ENCODE measurements at places on chromosomes 5 and 9. TPM values are rescaled to one million over a fixed set of nuclear protein-coding genes. Genes with fewer than 3 reads are reported as not detected.

Gene CHSY3
- not detected for polyA plus RNA-seq

Gene LOX
- polyA plus RNA-seq = not detected

Gene SLC31A1
- polyA plus RNA-seq = 1.1 TPM

Gene C5orf52
- not detected for polyA plus RNA-seq

Gene FBP2
- not detected for polyA plus RNA-seq

Gene LRRC26
- not detected for polyA plus RNA-seq

Gene OGN
- polyA plus RNA-seq = not detected

Gene C9orf153
- polyA plus RNA-seq = not detected

Gene IDNK
- polyA plus RNA-seq = 11.4 TPM

Gene INVS
- 13.9 TPM for polyA plus RNA-seq

Gene NRG2
- 0.09 TPM for polyA plus RNA-seq

Gene OR1J4
- polyA plus RNA-seq = not detected

Gene CDH6
- polyA plus RNA-seq = not detected

Gene CCDC69
- polyA plus RNA-seq = 113 TPM

Gene PRDM12
- polyA plus RNA-seq = not detected

Gene SLC45A2
- not detected for polyA plus RNA-seq

Gene RRAGA
- polyA plus RNA-seq = 29.5 TPM

Data from B cell (primary cell).